ENCODE measurements at places on chromosomes 6 and 20.

DNA sequence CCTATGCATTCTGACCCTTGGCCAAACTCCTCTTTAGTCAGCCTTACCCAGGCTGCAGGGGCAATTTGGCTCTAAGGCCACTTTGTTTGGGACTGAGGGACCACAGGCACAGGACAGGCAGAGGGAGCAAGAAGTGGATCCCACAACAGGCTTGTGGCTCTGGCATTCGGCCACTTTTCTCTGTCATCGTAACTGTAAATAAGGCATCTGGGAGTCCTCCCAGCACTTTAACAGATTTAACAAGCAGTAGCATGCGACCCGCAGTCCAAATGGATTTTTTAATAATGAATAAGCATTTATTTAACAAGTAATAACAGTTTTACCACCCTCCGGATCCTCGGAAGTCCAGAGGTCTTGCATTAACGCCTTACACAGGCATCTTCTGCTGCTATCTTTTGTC, 16.1 kb upstream of the CDH22 start:
- DNase-seq, result no peak

GRCh38 chr6:163526346-163526745, 111.8 kb downstream of the QKI start:
- no peak for DNase-seq

GRCh38 chr20:41497186-41497895, 120.8 kb downstream of the CHD6 start:
- DNase-seq, result no peak

DNA sequence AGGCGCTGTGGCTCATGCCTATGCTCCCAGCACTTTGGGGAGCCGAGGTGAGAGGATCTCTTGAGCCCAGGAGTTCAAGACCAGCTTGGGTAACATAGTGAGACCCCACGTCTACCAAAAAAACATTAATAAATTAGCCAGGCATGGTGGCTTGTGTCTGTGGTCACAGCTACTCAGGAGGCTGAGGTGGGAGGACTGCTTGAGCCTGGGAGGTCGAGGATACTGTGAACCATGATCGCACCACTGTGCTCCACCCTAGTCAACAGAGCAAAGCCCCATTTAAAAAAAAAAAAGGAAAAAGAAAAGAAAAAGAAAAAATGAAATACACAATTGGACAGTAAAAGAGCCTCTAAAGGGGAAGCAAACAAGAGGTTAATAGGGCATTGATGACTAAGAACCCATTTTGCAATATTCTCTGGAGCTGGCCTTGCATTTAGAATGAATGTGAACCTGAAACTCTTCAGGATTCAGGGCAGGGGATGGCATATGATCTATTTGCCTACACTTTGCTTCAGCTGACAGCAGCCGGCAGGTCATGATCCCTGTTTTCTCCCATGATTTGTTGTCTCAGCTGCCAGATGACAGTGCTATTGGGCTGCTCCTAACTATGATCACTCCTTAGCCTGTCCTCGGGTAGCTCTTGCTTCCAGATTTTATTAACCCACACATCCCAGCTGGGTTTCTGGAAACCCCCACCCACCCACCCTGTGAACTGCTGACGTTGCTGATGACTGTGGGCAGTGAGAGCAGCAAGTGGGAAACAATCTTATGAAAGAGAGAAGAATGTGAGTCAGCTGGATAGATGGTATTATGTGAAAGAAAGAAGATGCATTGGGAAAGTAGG, 83.8 kb upstream of the ELOVL5 start:
- DNase-seq, result no peak

DNA sequence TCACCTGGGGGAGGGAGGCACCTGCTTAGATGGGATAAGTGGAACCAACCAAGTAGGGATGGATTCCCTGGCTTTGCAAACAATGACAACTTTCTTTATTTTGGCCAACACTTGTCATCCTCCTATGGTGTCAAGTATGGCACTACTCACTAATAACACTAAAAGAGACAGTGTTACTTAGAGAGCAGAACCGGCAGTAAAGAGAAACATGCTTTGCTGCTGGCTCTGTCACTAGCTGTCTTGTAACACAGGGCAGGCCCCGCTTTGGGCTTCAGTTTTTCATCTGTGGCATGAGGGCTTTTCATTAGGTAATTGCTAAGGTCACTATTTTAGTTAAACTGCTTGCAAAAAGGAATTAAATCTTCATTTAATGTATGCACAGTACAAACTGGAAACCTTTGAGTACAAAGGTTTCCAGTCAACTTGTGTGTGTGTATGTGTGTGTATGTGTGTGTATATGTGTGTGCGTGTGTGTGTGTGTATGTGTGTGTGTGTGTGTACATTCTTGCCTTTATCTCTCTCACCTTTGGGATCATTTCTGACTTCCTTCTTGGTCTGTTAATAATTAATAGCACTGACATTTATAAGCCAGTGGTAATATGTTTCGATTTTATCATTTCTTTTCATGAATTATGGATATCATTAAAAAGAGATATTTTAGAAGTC, 64.7 kb downstream of the BTBD3 start:
- DNase-seq, result no peak

GRCh38 chr6:54057058-54057457, 54.2 kb upstream of the MLIP start:
- no peak for DNase-seq

Measured in NCI-H2081 (cell line).